ENCODE measurements at places on chromosomes 11 and 22. TPM values are rescaled to one million over a fixed set of nuclear protein-coding genes. Genes with fewer than 3 reads are reported as not detected.

DNA sequence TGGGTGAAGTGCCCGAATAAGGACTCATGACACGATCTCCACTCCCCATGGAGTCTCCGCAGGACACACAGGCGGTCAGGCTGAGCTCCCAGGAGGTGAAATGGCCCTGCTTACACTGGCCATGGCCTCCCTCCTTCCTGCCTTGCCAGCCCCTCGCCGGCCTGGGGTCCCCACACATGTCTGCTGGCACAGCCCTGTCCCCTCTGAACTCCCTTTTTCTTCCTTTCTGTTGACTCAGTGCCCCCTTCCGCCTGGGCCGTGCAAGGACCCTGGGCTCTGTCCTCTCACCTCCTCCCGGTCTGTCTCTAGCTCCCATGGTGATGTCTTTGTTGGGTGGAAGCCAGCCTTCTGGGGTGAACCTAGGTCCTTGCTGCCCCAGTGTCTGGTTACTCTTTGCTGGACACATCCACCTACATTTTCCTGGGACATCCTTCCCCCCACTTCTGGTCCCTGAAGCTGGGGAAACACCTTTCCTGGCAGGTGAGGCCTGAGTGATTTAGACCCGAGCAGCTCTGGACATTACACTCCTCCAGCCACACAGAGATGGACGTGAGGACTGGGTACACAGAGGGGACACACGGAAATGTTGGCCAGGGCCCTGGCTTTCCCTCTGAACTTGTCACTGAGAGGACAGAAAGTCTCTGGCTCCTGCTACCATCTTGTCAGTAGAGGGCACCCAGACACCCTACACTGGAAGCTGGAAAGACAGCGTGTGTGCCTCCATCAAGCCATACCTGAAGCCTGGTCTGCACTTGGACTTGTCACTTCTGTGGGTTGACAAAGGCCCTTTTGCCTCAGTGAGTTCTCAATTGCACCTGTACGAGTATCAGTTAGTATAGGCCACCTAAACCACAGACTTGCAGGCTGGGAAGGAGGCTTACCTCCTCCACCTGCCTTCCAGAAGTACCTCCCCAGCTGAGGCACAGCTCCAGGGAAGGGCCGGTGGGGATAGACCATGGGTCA lies 864.3 kb downstream of the TBC1D22A start:
- DNase-seq = no peak

GRCh38 chr11:134072844-134073243 lies 4.0 kb downstream of the JAM3 start:
- no peak for DNase-seq

GRCh38 chr22:37726241-37726887 lies 29.5 kb downstream of the TRIOBP start:
- no peak for DNase-seq

Gene PLA2G6
- total RNA-seq = 15.5 TPM

Gene OR51B4
- total RNA-seq = not detected

Data from kidney epithelial cell (primary cell).